GM04503 (cell line): ENCODE measurements at places on chromosomes 2 and 18.

DNA sequence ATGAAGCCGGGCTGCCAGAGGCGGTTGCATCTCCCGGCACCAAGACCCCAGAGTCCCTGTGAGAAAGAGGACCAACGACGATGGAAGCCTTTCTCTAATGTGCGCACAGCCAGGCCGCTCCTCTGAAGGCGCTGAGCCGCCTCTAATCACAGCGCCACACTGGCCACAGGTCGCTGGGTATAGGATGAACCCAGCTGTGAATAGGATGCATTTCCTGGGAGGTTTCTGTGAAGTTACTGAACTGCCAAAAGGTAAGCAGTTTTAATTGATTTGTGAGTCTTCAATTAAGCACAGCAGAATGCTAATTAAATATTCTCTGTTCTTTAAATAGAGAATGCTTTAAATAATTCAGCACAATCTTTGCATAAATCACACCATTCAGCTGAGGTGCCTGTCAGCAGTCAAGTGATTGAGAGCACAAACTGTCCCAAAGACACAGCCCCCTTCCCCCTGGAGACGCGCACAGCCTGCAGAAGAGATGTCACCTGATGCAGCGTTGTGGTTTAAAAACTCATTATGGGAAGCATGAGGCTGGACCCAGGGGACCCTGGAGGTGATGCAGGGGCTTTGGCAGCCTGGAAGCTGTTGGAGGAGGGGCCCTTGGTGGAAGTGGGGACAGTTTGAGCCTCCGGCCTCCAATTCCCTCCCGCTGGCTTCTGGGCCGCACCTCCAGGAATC, 98.1 kb downstream of the RTP5 start:
- no peak for DNase-seq

- no peak for DNase-seq
Measured at GRCh38 chr18:59954755-59955156, 55.0 kb downstream of the PMAIP1 start.

GRCh38 chr18:10094655-10095054, 180.8 kb downstream of the VAPA start:
- DNase-seq = no peak

DNA sequence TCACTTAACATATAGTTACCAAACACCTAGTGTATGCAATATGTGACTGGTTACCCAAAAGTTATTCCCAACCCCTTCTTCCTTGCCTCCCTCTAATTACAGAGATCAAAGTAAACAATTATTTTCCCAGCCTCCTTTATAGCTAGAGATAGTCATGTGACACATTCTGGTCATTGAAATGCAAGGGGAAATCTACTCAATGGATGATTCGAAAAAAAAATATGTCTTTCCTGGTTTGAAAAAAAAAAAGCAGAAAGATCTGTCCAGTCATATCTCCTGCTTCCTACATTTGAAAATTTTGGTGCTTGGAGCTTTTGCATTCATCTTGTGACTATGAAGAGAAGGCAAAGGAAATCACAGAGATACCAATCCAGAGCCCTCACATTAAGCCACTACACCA, 27.6 kb upstream of the UGP2 start:
- DNase-seq = no peak

DNA sequence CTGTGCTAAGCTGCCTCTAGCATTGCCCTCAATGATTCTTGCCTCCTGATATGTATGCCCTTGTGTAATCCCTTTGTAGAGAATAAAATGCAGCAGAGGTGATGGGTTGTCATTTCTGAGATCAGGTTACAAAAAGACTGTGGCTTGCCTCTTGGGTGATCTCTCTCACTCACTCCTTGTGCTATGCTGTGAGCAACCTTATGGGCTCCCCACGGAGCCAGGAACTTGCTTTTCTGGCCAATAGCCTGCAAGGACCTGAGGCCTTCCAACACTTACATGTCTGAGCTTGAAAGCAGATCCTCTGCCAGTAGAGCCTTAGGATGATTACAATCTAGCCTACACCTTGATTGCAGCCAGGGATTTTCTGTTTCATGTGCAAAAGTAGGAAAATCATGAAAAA, 123.1 kb upstream of the XIRP2 start:
- no peak for DNase-seq
